ENCODE measurements at places on chromosomes 2 and 18. TPM values are rescaled to one million over a fixed set of nuclear protein-coding genes. Genes with fewer than 3 reads are reported as not detected.

BCL11A gene
- 0.92 TPM for total RNA-seq

KYNU gene
- not detected for total RNA-seq

GAD1 gene
- 0.60 TPM for total RNA-seq

CFC1 gene
- total RNA-seq, result not detected

- no peak overlapping the region for H3K4me3 ChIP-seq
- H3K36me3 ChIP-seq, result no peaks in the 10 kb centered on the region
- no peak overlapping the region for H3K27ac ChIP-seq
- no peaks in the 10 kb centered on the region for H3K27me3 ChIP-seq
- no peaks in the 10 kb centered on the region for H3K4me1 ChIP-seq
Measured at GRCh38 chr2:226303707-226304106, 495.9 kb downstream of the IRS1 start.

DNA sequence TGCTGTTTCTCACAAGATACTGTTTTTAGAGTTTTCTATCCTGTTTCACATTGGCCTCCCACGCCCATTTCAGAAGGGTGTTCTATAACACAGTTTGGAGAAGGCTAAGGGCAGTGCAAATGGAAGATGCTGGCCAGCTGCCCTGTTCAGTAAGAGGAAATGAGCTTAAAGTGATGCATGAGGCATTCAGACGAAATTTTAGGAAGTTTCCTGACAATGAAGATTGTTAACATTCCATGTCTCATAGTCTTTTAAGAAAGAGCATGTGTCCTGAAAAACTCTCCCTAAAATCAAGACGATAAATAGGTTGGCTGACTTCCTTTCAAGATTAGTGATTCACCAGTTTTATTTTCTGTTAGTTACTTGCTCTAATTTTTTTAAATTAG is 484.2 kb upstream of the NRP2 start:
- no peaks in the 10 kb centered on the region for H3K36me3 ChIP-seq
- H3K27ac ChIP-seq, result peak overlapping the region; percentile 79
- DNase-seq, result peak; percentile 83

DNA sequence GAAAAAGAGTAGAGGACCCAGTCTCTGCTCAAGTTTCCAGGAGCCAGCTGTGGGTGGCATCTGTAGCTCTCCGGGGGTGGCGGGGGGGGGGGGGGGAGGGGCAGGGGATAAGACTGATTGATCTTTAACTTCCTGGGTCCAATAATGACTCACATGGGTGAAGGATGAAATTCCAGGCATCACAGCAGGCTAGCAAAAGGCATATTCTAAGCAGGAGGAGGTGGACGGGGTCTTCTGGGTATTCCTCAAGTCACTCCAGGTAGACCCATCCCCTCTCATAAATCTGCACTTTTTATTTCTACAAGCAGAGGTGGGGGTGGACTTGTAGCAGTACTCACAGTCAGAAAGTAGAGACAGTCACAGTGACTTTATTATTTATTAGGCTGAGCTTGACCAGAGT is 85.5 kb upstream of the TMEM247 start:
- H3K27ac ChIP-seq, result no peak overlapping the region
- H3K4me3 ChIP-seq, result no peak overlapping the region
- DNase-seq, result no peak
- H3K36me3 ChIP-seq, result peaks cover under 1% of the 10 kb centered on the region

- no peaks in the 10 kb centered on the region for H3K36me3 ChIP-seq
- H3K27me3 ChIP-seq, result peaks cover 2% of the 10 kb centered on the region
- H3K4me3 ChIP-seq, result no peak overlapping the region
- DNase-seq, result no peak
Measured at GRCh38 chr18:6605115-6605869, 124.2 kb upstream of the ARHGAP28 start.
